ENCODE measurements at places on chromosomes 16 and 17.
A peak's percentile ranks its signal among the peaks of the same experiment; 100 is the strongest.

DNA sequence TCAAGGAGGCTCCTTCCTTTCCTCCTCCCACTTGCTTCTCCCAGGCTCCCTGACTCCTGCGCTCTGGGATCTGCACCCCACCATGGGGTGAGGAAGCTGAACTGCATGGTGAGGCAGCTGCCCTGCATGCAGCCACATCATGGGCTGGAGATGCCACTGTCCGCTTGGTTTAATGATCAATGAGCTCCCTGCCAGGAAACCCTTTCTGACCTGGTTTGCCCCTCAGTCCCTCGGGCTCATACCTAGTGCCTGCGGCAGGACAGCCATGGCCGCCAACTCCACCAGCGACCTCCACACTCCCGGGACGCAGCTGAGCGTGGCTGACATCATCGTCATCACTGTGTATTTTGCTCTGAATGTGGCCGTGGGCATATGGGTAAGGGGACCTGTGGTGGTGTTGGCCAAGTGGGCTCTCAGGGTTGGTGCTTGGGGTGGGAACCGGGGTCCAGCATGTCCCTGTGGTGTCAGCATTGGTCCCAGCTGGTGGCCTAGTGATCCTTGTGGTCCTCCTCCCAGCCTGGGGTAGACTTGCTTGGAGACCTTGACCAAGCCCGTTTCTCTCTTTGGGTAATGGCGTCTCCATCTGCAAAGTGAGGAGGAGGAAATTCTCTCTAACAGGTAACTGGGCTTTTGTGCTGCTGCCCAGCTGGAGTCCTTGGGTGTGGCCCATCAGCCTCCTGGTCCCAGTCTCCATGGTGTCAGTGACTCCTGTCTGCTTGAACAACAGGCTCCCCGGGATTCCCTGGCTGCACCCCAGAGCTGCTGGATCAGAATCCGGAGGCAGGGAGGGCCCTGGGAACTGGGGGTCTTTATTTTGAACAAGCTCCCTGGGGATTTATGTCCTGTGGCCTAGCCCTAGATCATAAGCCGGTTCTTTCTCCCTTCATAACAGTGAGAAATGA lies at the start of gene SLC5A10:
Gene SLC5A10 (plus strand): TSS at position 225 of the 902 bp plus-strand sequence. CDS start 41 bp downstream, at position 266.
- DNase-seq, result no peak

GRCh38 chr16:17027488-17028129 lies 443.2 kb downstream of the XYLT1 start:
- DNase-seq, result no peak

- DNase-seq, result no peak
Observed at GRCh38 chr17:62119373-62119772, 54.3 kb upstream of the MED13 start.

DNA sequence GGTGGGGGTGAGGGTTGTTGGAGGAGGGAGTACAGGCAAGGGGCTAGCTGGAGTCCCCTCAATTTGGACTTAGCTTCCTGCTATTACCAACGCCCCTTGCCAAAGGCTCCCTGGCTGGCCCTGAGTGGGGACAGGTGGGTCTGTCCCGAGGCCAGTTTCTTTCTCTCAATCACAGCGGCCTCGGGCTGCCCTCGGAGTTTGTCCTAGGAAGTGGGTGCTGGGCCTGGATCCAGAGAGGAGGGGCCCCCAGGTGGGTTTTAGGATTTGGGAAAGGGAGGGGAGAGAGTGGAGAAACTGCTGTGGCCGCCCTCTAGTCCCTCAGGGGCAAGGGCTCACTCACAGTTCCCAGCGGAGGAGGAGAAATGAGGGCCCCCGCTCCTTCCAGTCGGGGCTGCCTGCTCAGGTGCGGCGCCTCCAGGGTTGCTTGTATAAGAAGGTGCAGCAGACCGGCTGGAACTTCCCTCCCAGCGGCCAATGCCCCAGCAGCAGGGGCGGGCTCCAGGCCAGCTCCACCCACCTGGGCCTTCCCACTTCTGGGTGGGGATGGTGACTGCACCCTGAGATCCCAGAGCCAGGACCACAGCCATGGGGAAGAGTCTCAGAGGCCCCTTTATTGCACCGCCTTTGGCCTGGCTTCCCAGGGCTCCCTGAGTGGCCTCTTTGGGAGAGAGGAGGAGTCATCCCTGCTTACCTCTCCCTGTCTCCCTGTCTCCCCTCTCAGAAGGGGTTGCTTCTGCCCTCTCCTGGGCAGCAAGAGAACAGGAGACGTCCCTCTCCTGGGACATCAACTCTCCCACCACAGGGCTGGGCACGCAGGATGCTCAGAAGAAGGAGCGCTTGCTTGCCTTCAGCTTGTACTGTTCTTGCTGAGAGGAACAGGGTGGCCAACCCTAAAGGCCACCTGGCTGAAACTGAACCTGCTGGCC lies 112.0 kb upstream of the SMURF2 start:
- peak; percentile 47 for DNase-seq

GRCh38 chr16:3793161-3793576 lies 75.8 kb upstream of the TRAP1 start:
- no peak for DNase-seq

- DNase-seq, result no peak
Observed at GRCh38 chr17:50338645-50339044, 7.3 kb upstream of the XYLT2 start.

DNA sequence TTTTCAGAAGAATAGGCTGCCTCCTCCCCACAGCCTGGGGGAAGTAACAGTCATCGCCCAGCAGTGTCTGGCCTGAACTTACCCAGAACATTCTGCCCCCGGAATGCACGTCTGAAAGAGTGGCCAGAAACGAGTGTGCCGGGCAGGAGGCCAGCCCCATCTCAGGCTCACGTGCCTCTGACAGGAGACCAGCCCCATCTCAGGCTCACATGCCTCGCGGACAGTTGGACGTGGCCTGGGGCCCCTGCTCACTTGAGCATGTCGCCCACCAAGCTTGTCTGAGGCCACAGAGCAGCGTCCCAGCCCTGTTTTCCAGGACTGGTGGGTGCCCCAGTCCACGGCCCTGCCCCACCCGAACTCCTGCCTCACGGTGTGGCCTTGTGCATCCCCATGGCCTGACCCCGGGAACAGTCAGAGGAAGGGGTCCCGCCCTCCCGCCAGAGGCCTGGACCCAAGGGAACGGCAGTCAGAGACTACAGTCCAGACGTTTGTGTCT lies 16.3 kb upstream of the CDH15 start:
- no peak for DNase-seq

DNA sequence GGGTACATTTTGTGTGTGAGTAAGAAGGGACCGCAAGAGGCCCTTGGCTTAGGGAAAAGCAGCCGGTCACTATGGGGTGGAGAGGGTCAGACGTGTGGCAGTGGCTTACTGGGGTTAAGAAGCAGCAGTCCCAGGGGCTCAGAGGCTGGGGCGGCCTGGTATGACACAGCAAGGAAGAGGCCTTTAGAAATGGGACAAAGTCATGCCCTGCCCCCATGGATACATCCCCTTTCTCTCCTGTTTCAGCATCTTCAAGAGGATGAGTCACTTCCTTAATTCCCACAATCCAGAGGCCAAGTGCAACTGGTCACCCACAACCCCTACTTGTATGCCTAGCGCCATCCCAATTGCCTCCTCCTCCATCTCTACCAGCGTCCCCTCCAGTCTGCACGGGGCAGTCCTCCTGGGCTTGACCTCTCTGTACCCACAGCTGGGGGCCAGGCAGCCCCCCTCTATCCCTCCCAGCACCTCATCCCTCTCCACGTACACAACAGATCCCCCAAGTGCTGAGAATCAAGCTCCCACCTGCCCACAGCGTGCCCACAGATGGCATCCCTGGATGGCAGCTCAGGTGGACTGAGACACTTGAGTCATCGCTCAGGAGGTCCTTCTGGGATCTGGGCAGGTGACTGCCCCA lies 6.9 kb upstream of the EFTUD2 start:
- DNase-seq, result peak; percentile 55

- DNase-seq, result no peak
Observed at GRCh38 chr17:9820448-9820847, 1.4 kb downstream of the GSG1L2 start.

- DNase-seq, result no peak
Observed at GRCh38 chr17:61967729-61968128, 39.9 kb upstream of the INTS2 start.

- DNase-seq, result no peak
Observed at GRCh38 chr16:3182608-3183444, 5.2 kb upstream of the OR1F1 start.

GRCh38 chr16:17050468-17050867 lies 420.3 kb downstream of the XYLT1 start:
- no peak for DNase-seq

- no peak for DNase-seq
Observed at GRCh38 chr16:46954562-46954961, 18.9 kb downstream of the DNAJA2 start.

DNA sequence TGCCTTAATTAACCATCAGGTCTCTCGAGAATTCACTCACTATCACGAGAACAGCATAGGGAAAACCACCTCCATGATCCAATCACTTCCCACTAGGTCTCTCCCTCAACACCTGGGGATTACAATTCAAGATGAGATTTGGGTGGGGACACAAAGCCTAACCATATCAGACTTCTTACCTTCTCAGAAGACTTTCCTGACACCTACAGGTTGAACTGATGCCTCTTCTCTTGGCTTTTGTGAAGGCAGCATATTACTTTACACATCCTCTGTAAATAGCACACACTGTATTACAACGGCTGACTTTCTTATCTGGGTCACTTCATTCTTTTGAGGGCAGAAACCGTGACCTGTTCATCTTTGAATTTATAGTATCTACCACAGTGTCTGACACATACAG lies 23.6 kb downstream of the BMERB1 start:
- no peak for DNase-seq

DNA sequence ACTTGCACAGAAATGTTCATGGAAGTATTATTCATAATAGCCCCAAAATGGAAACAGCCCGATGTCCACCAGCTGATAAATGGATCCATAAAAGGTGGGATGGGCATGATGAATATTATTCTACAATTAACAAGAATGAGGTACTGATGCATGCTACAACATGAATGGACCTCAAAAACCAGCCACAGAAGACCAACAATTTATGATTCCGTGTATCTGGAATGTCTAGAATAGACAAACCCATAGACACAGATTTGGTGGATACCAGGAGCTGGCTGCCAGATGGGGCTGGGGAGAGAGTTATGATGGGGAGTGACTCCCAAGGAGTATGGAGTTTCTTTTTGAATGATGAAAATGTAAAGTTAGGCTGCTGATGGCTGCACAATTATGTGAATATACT lies 10.8 kb upstream of the NAGLU start:
- DNase-seq, result no peak

DNA sequence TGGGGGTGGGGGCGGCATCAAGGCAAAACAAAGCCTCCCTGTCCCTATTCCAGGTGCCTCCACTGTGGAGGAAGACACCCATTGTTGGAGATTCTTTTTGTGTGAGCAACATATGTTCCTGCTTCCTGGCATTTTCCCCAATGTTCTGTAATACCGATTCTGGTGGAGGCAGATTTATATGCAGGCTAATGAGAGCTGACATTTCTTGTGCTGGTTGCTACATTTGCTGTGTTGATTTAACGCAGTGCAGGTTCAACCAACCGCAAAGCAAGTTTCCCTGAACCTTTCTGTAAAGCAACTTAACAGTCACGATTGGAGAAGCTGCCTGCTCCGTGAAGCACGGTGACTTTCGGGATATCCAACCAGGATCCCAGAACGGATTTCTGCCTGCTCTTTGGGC lies 260.5 kb downstream of the CBLN1 start:
- DNase-seq, result no peak
